ENCODE measurements at places on chromosomes 13 and 19.

DNA sequence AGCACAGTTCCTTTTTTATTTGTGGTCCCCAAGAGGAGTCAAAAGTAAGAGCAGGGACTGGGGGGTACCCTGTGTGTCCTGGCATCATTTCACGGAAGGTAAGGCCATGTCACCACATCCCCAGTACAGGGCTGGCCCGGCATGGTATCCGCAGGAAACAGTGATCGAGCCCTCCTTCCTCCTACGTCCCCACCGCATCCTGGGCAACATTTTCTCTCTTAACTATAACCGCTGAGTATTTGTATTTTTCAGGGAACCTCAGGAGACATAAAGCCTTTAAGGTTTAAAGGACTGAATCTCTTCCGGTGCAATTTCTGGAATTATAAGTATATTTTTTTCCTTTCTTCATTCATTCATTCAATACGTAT, 13.6 kb upstream of the LATS2 start:
- peak; percentile 31 for DNase-seq

- DNase-seq, result no peak
Measured at GRCh38 chr19:38020311-38020710, 113.3 kb downstream of the SIPA1L3 start.

- no peak for DNase-seq
Measured at GRCh38 chr19:30167206-30167868, 204.8 kb upstream of the ZNF536 start.

GRCh38 chr13:46894568-46894967, 2.3 kb downstream of the HTR2A start:
- no peak for DNase-seq

- no peak for DNase-seq
Measured at GRCh38 chr13:50539791-50540530, 303.5 kb downstream of the DLEU7 start.

DNA sequence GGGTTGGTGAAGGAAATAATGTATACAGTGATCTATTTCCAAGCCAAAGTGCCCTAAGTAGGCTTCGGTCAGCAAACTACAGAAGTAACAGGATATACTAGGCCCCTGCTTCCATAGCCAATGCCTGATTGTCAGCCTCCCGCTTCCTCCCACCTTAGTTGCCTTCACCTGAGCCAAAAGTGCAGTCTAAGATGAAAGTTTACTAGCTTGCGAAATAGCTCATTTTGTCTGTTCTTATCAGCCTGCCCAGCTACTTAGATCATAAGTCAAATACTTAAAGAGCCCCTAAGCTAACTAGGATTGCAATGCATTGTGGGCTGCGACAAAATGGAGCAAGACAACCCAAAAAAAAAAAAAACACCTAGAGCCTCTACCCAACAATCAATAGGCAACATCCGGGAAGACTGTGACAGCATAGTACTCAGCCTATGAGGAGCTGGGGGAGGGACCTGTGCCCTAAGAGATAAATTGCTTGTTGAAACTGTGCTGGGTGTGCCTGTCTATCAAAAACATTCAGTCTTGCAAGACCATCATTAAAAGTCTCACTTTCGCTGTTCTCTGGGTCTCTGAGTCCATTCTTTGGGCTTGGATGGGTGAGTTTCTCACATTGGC, 454.7 kb upstream of the TSHZ3 start:
- no peak for DNase-seq

DNA sequence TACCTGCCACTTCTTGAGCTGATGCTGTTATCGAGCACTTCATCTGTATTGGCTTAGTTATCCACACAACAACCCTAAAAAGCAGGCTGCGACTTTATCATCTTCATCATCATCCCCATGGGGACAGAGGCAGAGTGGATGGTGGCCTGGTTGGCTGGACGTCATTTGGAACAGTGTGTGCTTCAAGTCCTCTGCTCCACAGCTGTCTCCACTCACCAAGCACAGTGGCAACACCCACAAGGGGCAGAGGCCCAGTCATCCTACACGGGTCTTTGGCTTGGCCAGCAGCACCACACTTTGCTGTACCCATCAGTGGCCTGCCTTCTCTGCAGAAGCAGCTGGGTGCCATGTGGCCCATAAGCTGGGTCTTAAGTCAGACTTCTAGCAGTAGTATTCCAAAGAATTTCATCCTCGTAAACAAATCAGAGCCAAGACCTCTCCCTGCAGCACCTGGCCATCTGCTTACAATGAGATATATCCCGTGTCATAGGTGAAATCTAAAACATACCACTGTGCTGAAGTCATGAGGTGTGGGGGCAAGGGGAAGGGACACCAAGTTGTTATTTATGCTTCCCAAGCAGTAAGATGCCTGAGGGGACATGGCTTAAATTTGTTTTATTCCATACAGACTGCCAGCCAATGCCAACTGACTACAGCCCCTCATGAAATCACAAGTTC, 47.9 kb upstream of the EPHX3 start:
- DNase-seq, result no peak

DNA sequence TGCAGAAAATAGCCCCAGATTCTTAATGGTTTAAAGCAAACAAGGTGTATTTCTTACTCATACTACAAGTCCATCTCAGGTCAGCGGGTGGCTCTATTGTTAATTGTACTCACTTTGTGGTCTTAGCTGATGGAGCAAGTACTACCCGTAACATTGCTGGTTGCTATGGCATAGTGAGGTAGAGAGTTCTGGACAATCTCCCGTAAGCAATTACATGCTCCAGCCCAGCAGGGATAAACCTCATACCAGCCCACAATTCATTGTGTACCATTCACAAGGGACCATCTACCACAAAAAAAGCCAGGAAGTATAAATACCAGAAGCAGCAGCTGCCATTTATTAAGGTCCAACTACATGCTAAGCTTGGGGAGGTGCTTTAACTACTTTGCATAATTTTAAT, 167.1 kb downstream of the PCDH9 start:
- DNase-seq, result no peak

DNA sequence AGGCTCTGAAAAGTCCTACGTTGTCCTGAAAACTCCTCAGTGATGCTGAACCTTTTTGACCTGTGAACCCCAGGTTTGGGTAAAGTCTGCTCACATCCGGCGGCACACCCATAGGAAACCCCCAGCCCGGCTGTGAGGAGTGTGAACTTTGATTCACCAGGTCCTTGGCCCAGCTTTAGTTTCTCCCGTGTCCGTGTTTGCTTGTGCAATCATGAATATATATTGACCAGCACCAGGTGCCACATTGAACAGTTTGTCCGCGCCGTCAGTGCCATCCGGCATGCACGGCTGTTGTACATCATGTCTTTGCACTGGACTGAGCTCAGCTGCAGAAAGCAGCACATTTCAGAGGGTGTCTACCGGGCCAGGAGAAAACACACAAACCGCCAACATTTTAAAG, 45.3 kb downstream of the NFIC start:
- no peak for DNase-seq

GRCh38 chr13:36453516-36453915, 21.2 kb downstream of the CCNA1 start:
- no peak for DNase-seq

- no peak for DNase-seq
Measured at GRCh38 chr13:101846701-101847100, 394.2 kb downstream of the ITGBL1 start.

DNA sequence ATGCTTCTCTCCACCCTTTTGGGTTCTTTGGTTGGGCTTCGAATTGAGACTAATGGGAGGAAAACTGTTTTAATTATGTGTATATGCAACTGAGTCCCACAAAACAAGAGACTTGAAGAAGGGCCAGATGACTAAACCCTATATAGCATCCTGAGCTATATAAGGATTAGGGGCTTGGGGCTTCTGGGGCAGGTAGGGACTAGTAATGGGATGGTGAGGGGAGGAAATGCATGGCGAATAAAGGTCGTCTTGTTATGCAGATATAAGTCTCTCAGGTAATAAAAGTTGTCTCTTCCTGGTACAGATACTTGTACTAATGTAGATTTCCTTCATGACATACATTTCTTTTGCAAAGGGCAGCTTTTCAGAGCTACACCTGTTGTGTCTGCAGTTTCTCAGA, 2.8 kb upstream of the SLC7A9 start:
- DNase-seq, result no peak

GRCh38 chr19:17557466-17557865, 2.0 kb downstream of the COLGALT1 start:
- DNase-seq, result no peak

DNA sequence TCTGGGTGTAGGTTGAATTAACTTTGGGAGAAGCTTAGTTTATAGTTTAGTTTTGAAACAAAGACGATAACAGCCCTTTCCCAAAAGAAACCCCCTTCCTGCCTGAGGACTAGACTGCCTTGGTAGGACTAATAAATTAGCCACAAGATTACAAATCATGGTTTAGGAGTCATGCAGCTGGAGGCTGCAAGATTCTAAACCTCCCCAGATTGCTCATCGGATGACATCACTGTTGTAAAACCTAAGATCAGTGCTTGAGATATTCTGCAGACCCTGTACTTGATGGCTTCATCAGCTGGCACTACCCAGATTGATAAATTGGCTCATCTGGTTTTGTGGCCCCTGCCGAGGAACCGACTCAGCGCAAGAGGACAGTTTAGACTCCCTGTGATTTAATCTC, 35.9 kb upstream of the MPHOSPH8 start:
- no peak for DNase-seq

DNA sequence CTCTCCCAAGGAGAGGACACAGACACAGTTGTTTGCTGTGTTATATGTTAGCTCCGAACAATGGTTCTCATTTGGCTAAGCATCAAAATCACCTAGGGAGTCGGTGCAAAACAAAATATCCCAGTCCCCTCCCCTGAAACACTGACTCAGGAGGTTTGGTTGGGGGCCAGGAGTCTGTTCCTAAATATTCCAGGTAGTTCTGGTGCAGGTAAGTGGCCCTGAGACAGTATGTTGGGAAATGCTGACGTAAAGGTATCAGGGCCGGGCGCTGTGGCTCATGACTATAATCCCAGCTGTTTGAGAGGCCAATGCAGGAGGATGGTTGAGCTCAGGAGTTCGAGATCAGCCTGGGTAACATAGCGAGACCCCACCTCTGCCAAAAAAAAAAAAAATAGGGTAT, 2.3 kb upstream of the MAP2K7 start:
- DNase-seq, result no peak

- peak; percentile 56 for DNase-seq
Measured at GRCh38 chr13:48769107-48769704, 115.5 kb downstream of the CYSLTR2 start.

DNA sequence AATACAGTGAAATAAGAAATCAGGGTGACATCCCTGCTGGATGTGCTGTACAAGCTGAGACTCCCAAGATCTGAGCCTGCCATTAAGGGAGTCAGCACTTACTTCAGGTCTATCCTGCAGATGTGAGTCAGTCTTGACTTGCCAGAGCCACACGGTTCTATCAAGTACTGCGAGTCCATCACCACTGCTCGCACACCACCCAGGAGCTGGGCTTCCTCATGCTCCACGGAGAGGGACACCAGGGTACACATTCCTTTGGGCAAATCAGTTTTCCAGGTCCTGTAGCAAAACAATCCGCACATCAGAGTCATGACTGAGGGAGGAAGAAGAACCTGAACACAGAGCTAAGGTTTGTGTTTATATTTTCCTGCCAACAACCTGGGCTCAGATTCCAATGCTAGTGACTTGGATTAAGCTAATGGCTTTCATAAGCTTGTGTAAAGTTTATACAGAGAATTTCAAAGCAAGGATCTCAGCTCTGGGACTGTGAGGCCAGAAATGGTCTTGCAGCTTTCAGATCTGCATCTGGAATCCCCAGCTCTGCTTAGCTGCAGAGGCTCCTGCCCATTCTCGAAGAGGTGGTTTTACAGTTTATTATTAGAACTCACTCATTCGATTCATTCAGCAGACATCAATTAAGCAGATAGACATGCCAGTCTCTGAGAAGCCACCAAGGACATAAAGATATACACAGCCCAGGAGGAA, 90.6 kb downstream of the KL start:
- no peak for DNase-seq

DNA sequence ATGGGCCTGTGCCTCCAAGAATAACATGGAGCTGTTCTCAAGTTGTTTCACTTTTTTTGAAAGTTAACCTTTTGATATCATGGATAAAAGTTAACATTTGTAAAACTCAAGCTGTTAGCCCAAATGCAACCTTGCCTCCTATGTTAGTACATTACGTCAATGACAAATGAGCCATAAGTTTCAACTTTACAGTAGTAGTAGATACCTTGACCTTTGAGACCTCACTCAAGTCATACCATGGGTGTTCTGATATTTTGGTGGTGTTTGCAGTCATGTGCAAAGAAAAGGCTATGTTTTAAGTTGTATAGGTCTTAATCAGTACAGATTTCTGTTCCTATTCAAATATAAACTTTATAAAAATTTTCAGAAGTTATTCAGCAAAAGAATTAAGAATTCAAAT, 539.2 kb downstream of the GPC6 start:
- DNase-seq, result no peak

- DNase-seq, result no peak
Measured at GRCh38 chr13:111920306-111920931, 146.5 kb upstream of the SOX1 start.

DNA sequence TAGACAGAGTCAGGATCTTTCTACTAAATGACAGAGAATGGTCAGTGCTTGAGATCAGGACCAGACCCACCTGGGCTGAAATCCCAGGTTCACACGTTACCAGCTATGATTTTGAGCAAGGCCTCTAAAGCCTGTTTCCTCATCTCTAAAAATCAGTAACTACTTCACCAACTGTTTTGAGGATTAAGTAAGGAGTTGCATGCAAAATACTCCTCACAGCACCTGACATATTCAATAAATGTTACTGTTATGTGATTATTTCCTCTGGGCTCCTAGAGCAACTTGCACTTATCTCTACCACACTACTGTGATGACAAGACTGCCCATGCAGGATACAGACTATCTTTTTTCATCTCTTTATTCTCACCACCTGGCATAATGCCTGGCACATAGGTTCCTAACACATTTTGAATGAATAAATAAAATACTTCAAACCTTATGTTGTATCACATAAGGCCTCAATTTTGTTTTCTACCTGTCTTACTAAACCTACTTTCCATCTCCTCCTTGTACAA, 1.8 kb downstream of the KATNAL1 start:
- DNase-seq, result no peak

GRCh38 chr13:59034198-59034597, 1129.5 kb downstream of the DIAPH3 start:
- DNase-seq, result no peak

DNA sequence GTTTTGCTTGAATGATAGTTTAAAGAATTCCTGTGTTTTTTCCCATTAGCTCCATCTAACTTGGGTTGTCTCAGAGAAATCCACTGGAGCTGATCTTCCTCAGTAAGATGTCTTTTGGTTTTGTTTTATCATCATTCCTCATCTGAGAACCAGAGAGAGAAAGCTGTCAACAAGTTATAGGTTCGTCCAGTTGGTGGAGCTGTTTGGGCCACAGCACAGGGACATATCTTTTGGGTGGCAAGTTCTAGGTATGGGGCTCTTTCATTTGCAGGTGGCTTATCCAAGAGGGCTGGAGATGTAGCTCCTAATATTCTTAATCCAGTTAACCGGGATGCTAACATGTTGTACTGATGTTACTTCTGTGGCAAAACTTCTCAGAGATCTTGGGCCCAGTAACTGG, 174.2 kb downstream of the KCNRG start:
- DNase-seq, result no peak

GRCh38 chr13:75689686-75690085, 53.6 kb downstream of the LMO7 start:
- no peak for DNase-seq

- DNase-seq, result no peak
Measured at GRCh38 chr19:56838024-56838908, 2.3 kb downstream of the PEG3 start.
